8988T (cell line): ENCODE measurements at places on chromosomes 7 and 10.

DNA sequence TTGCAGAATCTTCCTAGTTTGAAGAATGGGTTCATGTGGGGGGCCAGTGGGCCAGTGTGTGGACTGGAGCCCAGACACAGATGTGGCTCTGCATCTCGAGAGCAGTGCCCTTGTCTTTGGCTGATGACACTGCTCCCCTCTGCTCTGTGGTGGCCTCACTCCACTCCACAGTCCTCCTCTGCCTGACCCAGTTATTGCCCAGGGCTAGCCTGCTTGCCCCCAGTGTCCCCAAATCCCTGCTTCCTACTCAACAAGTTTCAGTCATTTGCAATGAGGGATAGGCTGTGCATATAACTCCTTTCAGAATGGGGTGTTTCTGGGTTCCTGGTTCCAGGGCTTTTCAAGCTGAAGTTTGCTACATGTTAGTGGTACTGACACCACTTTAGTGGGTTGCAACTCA lies 177.5 kb downstream of the SNX10 start:
- no peak for DNase-seq

- DNase-seq: no peak
These were observed 25.2 kb downstream of the DNAJB12 start for GRCh38 chr10:72329290-72330068.

GRCh38 chr7:36617408-36617807 lies 106.9 kb downstream of the AOAH start:
- no peak for DNase-seq

- DNase-seq: no peak
These were observed at the start of gene OGDHL for GRCh38 chr10:49761789-49762565. Gene OGDHL, minus strand, starts transcription at chr10:49762323. Its CDS starts 3,731 bp downstream, at chr10:49758592.

- DNase-seq: no peak
These were observed 21.4 kb upstream of the ZNF862 start for GRCh38 chr7:149816794-149817193.

- DNase-seq: no peak
These were observed 84.9 kb downstream of the ZNF365 start for GRCh38 chr10:62459072-62459471.

- no peak for DNase-seq
These were observed 32.0 kb downstream of the VCL start for GRCh38 chr10:74029943-74030342.

DNA sequence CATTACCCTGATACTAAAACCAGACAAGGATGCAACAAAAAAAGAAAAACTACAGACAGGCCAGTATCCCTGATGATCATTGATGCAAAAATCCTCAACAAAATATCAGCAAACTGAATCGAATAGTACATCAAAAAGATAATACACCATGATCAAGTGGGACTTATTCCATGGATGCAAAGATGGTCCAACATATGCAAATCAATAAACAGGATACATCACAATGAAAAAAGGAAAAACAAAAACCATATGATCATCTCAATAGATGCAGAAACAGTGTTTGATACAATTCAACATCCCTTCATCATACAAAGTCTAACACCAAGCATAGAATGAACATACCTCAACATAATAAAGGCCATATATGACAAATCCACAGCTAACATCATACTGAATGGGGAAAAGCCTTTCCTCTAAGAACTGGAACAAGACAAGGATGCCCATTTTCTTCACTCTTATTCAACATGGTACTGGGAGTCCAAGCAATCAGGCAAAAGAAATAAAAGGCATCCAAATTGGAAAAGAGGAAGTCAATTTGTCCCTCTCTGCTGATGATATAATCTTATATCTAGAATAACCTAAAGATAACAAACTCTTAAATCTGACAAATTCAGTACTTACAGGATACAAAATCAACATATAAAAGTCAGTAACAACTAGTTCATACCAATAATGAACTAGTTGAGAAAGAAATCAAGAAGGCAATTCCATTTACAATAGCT lies 48.8 kb upstream of the ASAH2 start:
- DNase-seq: no peak

- DNase-seq: no peak
These were observed 22.1 kb upstream of the SYPL1 start for GRCh38 chr7:106134241-106134640.
